Transverse colon (tissue), 4 donors: ENCODE measurements at places on chromosomes 11 and 22.

DNA sequence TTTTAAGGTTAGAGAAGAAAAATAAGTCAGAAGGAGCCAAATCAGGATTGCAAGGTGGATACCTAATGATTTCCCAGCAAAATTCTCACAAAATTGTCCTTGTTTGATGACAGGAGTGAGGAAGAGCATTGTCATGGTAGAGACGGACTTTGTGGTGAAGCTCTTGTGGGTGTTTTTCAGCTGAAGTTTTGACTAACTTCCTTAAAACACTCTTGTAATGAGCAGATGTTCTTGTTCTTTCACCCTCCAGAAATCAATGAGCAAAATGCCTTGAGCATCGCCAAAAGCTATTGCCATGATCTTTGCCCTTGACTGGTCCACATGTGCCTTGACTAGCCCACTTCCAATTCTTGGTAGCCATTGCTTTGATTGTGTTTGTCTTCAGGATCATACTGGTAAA, 20.0 kb downstream of the CALCB start:
- no peaks in the 10 kb centered on the region for H3K36me3 ChIP-seq
- H3K4me1 ChIP-seq = no peaks in the 10 kb centered on the region
- H3K27me3 ChIP-seq = no peaks in the 10 kb centered on the region
- no peak overlapping the region for H3K27ac ChIP-seq

GRCh38 chr11:29616611-29617010, 400.2 kb downstream of the KCNA4 start:
- H3K27me3 ChIP-seq = no peaks in the 10 kb centered on the region
- H3K4me3 ChIP-seq = no peak overlapping the region
- H3K36me3 ChIP-seq = no peaks in the 10 kb centered on the region
- H3K4me1 ChIP-seq = no peaks in the 10 kb centered on the region

GRCh38 chr11:108221911-108222573, 396 bp downstream of the NPAT start:
- no peak for DNase-seq
- H3K4me3 ChIP-seq = peak overlapping the region; percentile 56
- no peaks in the 10 kb centered on the region for H3K36me3 ChIP-seq
- H3K27me3 ChIP-seq = no peaks in the 10 kb centered on the region

GRCh38 chr11:119742263-119742861, 13.4 kb upstream of the NECTIN1 start:
- H3K27ac ChIP-seq = peak overlapping the region; percentile 17
- no peaks in the 10 kb centered on the region for H3K36me3 ChIP-seq
- peaks cover 22% of the 10 kb centered on the region for H3K27me3 ChIP-seq
- no peak overlapping the region for H3K4me3 ChIP-seq
- peaks cover 58% of the 10 kb centered on the region for H3K4me1 ChIP-seq

DNA sequence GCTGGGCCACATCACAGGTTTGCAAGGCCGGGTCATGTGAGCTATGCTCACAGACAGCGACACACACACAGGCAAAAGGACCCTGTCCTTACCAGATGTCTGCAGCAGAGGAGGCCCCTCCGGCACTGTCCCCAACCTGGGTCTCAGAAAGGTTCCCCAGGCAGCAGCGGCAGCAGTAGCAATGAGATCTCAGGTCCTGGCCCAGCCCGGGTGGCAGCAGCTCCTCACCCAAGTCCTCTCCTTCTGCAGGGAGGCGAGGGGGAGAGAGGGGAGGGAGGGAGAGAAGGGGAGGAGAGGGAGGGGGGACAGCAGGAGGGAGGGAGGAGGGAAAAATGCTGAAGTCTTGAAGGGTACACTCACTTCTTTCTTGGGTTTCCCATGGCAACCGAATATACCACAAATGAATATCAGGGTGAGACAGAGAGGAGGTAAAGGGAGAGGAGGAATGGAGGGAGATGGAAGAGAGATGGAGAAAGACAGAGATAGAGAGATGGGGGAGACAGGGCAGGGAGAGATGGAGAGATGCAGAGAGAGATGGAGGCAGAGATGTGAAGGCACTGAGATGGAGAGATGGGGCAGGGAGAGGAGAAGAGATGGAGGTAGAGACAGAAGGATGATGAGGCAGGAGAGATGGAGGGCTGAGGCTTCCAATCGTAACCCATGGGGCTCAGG, 9.5 kb downstream of the ELFN2 start:
- DNase-seq = no peak
- H3K36me3 ChIP-seq = no peaks in the 10 kb centered on the region
- no peak overlapping the region for H3K4me3 ChIP-seq
